ENCODE measurements at places on chromosomes 13 and 19.

DNA sequence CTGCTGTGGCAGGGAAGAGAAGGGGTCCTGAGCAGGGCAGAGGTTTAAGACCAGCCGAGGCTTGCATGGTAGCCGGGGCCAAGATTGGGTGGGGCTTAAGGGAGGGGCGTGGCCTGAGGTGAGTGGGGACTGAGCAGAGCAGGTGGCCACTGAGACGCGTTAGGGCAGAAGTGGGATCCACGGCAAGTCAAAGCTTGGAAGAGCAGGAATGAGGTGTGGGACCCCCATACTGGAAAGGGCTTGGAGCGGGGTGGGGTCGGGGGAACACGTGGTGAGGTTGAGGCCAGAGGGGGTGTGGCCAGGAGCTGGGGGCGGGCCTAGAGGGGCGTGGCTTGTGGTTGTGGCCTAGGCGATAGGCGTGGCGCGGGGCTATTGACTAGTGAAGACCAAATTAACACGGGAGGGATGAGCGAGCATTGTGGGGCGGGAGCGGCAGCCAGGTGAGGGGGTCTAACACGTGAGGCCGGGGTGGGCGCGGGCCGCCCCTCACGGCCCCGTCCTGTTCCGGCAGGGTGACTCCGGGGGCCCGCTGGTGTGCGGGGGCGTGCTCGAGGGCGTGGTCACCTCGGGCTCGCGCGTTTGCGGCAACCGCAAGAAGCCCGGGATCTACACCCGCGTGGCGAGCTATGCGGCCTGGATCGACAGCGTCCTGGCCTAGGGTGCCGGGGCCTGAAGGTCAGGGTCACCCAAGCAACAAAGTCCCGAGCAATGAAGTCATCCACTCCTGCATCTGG, 3.3 kb downstream of the CFD start:
- DNase-seq: peak; percentile 73

- no peak for DNase-seq
Measured at GRCh38 chr19:13844130-13844631, 32.8 kb upstream of the NANOS3 start.

GRCh38 chr13:85194482-85194881, 604.7 kb downstream of the SLITRK6 start:
- DNase-seq: no peak

DNA sequence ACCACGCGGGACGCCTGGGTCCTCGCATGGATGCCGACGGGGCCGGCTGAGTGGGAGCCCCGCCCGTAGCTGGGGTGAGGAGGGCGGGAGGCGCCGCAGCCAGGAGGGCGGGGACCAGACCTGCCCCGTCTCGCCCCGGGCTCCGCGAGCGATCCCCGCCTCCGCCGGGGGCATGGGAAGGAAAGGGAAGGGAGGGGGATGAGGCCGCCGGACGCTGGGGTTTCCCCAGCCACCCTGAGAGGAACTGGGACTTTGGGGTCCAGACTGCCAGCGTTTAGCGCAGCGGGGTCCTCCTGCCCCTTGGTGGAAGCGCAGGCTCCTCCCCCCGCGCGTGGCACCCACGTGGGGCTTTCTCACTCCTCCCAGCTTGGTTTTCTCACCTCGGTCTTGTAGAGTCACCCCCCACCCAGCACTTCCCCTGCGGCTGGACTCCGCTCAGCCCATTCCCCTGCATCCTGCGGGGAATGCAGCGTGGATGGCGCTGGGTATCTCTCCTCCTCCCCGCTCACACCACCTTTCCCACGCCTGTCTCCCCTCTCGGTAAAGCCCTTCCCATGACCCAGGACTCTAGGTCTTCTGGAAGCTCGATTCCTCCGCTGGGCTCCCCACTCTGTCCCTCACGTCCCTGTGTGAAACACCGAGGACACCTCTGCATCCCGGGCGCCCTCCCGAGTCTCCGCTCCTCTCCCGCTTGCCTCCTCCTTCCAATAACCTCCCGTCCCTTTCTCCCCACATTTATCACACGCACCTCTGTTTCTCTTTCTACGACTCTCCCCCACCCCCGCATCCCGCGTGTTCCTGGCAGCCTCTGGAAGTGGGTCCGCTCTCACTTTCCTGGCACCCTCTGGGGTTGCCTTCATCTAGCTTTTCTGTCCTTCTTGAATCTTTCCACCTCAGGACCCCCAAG, 2.1 kb downstream of the TGFB1 start:
- DNase-seq: peak; percentile 80

GRCh38 chr13:42379241-42379640, 107.3 kb downstream of the AKAP11 start:
- no peak for DNase-seq

DNA sequence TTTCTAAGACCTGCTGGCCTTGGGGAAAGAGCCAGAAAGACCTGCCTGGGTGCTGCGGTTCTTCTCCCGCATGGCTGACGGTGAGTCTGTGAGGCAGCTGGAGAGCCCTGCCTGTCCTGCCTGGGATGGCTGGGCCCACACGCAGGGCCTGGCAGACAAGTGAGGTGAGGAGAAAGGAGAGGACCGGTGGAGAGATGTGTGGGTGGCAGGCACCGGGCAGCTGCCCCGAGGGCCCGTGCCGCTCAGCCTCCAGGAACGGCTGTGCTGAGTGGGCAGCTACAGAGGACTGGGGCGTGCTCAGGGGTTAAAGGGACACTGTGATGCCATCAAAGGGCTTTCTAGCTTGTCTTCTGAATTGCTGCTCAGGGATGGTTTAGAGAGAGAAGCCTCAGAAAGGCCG, 53.8 kb downstream of the MLLT1 start:
- no peak for DNase-seq

DNA sequence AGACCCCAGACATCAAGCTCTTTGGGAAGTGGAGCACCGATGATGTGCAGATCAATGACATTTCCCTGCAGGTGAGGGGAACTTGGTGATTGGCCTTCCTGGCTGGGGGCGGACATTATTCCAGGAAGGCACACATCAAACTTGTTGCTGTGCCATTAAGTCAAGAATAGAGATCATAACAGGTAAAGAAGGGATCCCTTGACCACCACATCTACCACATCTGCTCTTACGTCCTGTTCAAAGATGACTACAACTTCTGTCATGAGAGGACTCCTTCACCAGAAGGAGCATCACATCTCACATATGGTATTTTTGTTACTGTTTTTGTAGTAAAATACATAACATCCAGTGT, 1.1 kb downstream of the RPS5 start:
- DNase-seq: no peak

GRCh38 chr13:46498650-46499049, 54.3 kb upstream of the LRCH1 start:
- no peak for DNase-seq

DNA sequence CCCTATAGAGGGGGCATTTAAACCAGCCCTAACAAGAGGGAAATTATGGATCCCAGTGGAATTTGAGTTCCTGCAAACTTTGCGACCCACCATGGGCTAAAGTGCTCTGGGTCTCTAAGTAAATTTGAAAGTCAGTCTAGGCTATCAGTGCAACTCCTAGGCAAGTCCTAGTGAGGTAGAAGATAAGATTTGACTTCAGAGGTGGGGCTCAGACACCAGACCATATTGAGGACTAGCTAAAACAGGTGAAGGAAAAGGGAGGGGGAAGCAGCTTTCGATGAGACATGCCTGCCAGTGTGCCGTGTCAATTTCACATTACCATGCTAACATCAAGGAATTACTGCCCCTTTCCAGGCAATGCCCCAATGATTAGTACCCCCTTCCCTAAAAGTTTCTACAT, 38.4 kb downstream of the CD320 start:
- no peak for DNase-seq

GRCh38 chr13:29487466-29488454, 107.7 kb downstream of the SLC7A1 start:
- no peak for DNase-seq

DNA sequence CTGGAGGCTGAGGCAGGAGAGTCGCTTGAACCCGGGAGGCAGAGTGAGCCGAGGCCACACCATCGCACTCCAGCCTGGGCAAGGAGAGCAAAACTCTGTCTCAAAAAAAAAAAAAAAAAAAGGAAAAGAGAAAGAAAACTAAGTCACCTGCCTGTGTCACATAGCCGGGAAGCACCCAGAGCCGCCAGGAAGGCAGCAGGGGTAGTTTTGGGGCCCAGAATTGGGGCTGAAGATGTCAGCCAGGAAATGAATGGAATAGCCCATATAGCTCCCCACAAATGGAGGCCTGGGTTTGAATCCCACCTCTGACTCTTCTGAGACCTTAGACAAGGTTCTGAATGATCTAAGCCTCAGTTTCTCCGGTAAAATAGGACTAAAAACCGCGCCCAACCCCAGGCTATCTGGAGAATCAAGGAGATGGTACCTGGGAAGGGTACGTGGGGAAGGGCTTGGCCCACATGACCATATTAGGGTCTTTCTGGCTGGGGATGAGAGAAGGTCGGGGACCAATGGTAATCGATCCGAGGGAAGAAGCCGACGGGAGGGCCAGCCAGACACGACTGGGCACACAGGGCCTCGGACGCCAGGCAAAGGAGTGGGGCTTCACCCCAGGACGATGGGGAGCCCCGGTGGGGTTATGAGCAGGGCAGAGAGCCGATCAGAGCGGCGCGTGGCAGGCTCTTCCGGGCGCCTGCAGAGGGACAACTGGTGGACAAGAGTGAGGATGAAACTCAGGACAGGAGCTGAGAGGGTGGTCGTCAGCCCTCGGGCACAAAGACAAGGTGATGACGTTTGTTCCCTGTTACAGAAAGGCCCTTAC, 14.4 kb downstream of the CCDC124 start:
- no peak for DNase-seq

GRCh38 chr13:72960114-72960513, 98.7 kb upstream of the KLF5 start:
- DNase-seq: no peak

DNA sequence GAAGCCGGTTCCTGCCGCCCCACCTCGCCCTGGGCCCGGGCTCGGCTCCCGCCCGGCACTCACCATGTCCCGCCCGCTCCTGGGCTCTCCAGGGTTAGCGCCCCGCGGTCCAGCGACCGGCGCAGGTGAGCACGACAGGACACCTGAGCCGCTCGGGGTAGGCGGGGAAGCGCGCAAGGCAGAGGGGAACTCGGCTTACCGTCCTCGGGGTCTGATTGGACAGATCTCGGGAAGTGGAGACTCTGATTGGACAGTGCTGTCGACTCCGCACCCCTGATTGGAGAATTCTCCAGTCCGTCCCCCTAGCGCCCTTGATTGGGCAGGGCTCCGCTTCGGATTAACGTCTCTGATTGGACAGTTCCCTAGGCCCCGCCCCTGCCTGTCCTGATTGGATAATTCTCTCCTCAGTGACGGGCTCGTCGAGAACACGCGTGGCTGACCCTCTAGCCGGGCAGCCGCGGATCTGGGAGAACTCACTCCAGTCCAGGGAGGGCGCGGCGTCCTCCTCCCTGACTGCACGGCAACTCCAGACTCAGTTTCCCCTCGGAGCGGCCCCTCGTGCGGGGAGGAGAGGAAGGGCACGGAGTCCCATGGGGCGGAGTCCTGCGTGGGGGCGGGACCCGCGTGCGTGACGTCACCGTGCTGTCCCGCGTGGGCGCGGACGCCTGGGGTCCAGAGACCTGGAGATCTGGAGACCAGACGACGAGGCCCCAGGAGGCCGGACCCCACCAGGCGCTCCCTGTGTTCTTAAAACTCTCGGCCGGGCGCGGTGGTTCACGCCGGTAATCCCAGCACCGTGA, at the start of gene ZNF77:
Gene ZNF77 (minus strand): TSS at position 197 of the 800 bp plus-strand sequence. CDS start 131 bp downstream, at position 66.
- DNase-seq: peak; percentile 100

GRCh38 chr13:62294244-62294643, 878.6 kb upstream of the PCDH20 start:
- DNase-seq: no peak

DNA sequence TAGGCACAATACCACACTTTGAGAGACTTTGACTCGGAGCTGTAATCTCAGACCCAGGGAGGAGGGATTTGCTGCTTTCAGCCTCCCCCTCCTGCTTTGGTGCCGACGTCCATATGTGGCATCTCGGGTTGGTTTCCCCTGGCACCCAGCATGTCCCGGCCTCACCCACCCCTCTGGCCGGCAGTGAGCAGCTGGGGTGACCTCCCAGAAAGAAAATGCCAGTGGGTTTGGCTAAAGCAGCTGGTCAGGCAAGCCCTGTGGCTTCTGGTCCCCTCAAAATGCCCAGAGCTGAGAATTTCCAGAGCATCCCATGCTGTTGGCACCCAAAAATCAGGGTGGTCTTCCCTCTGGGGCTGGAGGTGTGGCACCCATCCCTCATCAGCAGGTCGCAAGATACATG, 34.1 kb downstream of the INSR start:
- no peak for DNase-seq

- no peak for DNase-seq
Measured at GRCh38 chr13:42056583-42056982, 8.1 kb downstream of the DGKH start.

DNA sequence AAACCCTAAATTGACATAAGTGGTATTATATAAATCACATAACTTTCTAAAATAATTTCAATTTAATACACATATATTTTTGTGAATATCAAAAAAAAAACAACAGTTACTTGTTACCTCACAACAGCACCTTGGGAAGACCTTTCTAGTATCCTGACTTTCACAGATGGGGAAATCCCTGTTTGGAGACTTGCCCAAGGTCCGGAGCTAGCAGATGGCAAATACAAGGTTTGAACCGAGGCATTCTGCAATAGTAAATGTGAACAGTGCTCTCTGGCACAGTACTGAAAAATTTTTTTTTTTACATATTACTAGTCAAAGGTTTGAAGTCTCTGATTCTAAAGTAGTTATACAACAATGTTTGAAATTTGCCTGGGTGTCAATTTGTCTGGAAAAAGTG, 104.5 kb downstream of the SUCLA2 start:
- no peak for DNase-seq

DNA sequence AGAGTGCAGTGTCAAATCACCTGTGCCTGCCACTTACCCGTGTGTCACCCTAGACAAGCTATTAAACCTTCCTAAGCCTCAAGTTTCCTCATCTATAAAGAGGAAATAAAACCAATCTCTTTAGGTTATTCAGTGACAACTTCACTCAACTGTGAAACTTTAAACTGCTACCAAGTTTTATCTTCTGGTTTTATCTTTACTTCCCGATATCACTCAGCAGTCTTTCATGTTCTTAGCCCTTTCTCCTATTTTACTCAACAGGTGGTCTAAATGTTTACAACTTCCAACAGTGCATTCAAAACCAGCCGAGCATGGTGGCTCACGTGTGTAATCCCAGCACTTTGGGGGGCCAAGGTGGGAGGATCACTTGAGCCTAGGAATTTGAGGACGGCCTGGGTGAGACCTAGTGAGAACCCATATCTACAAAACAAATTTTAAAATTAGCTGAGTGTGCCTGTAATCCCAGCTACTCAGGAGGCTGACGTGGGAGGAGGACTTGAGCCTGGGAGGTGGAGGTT, 59.6 kb downstream of the GPALPP1 start:
- DNase-seq: no peak

DNA sequence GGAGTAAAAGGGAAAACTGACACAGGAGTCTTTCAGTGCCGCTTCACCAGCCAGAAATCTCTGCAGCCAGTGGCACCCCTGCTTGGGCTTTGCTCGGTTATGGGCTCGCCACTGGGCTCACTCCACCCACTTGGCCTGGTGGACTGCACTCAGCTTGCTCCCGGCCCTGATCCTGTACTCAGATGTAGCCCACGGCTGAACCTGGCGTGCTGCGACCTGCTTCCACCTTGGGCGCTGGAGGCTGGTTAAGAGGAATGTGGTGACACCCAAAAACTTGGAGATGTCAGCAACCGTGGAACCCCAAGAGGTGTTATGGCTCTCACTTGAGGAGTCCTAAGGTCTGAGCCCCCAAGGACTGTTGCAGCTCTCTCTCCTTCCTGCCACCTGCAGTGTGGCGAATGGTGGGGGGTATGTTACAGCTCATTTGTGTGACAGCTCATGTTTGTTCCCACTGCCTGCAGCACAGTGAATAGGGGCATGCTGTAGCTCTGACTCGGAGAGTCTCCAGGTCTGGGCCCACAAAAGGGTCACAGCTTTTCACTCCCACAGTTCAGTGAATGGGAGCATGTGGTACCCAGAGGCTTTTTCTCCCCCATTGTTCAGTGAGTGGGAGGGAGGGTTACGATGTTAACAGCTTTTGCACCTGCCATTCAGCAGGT, 1124.5 kb upstream of the ATXN8OS start:
- no peak for DNase-seq
